ENCODE measurements at places on chromosomes 7 and 10. TPM values are rescaled to one million over a fixed set of nuclear protein-coding genes. Genes with fewer than 3 reads are reported as not detected.

CYP3A4 gene
- total RNA-seq = not detected

DNA sequence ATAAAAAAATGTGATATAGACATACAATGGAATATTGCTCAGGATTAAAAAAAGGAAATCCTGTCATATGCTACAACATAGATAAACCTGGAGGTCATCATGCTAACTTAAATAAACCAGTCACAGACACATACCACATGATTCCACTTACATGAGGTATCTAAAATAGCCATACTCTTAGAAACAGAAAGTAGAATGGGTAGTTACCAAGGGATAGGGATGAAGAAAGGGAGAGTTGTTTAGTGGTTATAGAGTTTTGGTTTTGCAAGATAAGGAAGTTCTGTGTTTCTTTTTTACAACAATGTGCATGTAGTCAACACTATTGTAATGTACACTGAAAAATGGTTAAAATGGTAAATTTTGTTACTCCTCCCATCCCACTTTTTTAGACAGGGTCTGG, 30.5 kb downstream of the BICC1 start:
- no peak for DNase-seq

- no peak for DNase-seq
These were observed 12.5 kb upstream of the GNA12 start for GRCh38 chr7:2856388-2857169.

DNA sequence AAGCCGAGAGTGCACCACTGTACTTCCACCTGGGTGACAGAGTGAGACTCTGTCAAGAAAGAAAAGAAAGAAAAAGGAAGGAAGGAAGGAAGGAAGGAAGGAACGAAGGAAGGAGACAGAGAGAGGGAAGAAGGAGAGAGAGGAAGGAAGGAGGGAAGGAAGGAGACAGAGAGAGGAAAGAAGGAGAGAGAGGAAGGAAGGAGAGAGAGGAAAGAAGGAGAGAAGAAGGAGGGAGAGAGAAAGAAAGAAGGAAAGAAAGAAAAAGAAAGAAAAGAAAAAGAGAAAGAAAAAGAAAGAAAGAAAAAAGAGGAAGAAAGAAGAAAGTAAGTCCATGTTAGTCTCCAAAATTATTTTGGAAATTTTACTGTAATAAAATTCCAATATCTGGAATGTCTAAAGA, 33.4 kb upstream of the RSBN1L start:
- no peak for DNase-seq

- no peak for DNase-seq
These were observed 31.7 kb upstream of the ADGRA1 start for GRCh38 chr10:133056001-133056400.
